ENCODE measurements at places on chromosomes 6 and 20.

GRCh38 chr20:35572838-35573237 lies 31.0 kb downstream of the ERGIC3 start:
- DNase-seq = no peak

- no peak for DNase-seq
Observed at GRCh38 chr20:56809668-56810067, 180.6 kb downstream of the TFAP2C start.

DNA sequence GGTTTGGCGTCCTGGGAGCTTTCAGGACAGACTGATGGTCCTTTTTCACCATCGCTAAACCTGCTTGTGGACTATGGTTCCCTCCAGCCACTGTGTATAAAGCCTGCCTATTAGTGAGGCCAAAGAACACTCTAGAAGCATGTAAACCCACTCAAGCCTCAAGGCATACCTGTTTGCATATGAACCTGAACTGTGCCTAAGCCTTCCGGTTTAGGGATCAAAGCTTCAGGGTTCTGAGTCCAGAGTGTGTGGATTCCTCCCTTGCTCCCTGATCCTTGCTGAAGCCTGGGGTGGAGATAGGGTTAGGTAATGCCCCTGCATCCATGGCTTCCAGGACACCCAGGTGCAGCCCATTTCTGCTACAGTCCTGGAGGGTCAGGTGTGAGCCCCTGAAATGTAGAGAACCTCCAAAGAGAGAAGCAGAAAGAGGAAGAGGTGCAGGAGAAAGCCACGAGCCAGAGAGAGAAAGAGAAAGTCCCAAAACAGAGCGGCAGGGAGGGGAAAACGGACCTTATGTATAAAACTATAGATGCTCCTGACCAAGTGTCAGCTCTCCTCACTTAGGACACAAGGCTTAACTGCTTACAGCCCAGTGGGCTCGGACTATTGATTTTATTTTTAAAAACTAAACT lies 93.3 kb downstream of the SCML4 start:
- no peak for DNase-seq

- DNase-seq = no peak
Observed at GRCh38 chr6:53630533-53631226, 34.9 kb downstream of the KLHL31 start.

DNA sequence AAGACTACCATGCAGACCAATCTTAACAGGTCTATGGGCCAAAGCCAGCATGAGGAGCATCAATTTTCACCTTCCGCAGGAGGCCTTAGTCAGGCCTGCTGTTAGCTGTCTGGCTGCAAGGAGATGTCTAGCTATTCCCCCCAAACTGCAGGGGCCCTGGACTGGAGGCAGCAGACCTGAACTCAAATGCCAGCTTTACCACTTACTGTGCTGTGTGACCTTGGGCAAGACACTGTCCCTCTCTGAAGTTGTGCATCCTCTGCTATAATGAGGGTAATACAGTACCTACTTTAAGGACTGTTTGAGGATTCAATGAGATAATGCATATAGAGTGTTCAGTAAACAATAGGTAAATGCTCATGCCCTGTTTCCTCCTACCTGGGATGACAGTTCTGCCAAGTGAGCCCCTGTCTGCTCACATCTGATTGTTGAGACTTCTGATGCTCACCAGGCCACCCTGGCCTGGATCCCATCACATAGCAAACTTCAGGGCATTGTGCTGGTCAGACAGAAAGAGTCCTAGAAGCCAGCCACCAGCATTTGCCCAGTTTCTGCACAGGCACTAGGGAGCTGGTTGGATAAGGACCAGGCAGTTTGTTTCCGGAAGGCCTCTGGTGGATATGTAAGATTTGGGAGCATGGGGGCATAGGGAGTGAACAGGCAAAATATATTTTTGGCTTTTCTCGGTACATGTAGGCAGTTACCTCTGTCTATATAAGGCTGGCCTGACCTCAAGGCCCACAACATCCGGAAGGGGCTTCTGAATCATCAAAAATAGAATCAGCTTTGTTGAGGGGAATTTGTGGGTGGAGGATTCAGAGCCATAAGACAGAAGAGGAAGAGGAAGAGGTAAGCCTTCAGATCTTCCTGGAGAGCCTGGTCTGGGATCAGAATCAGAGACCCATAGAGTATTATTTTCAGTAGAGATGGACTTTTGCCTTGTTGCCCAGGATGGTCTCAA lies 2.3 kb upstream of the OCSTAMP start:
- DNase-seq = no peak

DNA sequence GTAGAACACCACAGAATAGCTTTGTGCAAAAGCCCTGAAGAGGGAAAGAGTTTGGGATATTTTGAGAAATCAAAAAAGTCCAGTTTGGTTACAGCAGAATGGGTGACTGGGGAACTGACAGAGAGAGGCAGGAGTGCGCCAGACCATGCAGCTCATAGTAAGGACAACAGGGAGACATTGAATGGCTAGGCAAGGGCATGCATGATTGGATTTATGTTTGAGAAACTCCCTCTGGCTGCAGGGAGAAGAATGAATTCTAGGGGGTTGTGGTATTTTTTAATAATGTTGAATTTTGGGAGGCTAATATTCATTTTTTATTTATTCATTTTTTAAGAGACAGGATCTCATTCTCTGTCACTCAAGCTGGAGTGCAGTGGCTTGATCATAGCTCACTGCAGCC lies 49.9 kb downstream of the TGM2 start:
- no peak for DNase-seq
